ENCODE measurements at places on chromosomes 1 and 21.

DNA sequence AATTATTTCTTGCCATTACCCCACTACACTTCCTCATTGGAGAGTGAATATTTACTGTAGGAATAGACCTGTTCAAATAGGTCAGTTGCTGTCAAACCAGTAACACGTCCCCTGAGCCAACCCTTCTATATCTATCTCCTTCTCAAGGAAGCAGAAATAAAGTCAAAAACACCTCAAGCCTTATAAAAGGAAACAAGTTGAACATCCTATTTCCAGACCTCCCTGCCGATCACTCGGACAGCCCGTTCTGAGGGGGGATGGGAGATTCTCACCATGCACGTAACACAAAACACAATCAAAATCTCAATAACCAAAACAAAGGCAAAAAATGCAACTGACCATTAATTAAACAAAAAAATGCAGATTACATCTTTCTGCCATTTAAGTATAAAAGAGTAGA, 121.5 kb upstream of the KRTAP19-8 start:
- no peak for DNase-seq

GRCh38 chr1:199155166-199156019, 516.6 kb downstream of the PTPRC start:
- DNase-seq, result no peak

DNA sequence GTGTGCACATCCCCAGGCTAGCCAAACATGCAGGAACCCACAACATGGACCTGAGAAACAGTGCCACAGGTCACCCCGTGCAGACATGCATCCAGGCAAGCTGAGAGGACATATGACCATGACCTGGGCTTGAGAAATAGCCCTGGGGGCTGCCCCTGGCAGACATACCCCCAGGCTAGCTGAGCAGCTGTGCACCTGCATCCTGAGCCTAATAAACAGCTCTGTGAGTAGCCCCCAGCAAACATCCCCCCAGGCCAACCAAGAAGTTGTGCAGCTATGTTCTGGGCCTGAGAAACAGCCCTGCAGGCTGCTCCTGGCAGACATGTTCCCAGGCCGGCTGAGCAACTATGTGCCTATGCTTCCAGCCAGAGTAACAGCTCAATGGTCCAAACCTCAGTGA, 14.5 kb downstream of the OLFML3 start:
- DNase-seq, result no peak

DNA sequence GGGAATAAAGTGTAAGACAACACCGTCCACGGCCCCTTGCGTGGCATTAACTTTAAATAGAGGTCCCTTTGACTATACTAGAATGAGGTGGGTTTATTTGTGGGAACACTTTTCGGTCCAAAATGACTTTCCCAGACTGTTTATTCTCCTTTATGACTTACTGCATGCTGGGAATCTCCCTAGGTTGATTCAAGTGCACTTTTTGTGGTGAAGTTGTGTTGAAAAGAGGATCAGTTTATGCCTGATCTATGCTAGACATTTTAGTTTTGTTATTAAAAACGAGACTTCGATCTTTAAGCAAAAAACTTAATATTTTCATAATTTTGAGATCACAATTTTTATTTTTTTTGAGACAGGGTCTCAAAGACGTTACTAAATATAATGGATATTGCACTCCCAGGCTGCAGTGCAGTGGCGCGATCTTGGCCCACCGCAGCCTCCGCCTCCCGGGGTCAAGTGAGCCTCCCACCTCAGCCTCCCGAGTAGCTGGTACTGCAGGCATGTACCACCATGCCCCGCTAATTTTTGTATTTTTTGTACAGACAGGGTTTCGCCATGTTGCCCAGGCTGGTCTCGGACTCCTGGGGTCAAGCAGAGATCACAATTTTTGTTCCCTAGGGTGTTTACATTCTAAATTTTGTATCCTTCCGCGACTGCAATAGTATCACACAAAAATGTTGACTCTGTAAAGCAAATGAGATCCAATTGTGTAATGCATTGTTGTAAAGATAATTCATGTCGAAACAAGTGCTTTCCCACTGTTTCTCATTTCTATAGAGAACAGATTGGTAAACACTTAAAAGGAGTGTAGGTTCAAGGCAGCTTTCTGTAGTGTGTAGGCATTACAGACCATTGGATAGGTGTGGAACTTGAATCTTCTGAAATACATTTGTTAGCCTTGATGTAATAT, 1.6 kb downstream of the CDC42 start:
- DNase-seq, result no peak

GRCh38 chr1:115877511-115877910, 36.6 kb upstream of the NHLH2 start:
- no peak for DNase-seq

DNA sequence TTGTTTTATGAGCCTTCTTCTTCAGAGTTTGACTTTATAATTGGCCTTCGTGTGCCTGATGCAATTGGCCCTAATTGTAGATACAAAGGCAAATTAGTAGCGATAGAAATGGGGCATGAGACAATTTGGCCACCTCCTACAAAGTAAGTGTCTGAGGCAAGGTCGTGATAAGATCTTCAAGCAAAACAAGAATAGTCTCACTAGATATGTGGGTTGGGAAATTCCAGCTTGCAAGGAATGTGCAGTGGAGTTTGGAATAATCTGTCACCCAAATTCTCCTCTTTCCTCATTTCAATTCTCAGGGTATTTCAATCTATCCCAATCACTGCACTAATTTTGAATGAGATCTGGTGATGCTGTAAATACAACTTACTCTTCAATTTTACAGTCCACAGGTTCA, 11.4 kb upstream of the TSNAX start:
- no peak for DNase-seq

DNA sequence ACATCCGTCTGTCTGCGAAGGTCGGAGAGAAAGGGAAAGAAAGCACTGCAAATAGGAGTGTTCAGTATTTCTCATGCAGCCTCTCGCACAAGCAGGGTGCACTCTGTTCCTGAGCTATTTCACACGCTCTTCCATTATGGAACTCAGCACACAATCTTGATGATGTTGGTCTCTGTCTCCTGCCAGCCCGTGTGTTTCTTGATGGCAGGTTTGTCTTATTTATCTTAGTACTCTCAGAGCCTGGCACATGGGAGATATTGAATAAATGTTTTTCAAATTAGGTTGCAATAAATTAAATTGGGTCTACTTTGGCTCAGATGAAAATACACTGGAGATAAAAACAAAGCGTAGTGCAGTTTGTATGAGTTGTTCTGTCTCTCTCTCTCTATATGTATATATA, 134.9 kb upstream of the ETS2 start:
- DNase-seq, result no peak

DNA sequence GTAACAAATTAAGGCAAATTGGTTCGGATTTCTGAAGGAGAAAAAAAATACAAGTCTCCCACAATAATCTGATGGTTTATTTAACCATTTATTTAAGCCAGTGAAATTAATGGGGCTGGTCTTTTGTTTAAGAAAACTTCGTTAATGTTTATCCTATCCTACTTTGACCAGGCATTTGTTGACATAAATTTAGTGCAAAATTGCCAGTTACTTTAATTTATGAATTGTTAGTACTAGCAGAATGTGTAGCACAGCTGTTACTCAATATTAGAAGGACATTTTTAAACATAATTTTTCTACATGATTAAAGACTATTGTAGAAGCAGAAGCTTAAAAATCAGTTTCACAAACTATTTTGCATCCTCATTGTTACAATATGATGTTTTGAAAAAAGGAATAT, 687.6 kb upstream of the PTBP2 start:
- no peak for DNase-seq

All from stimulated activated CD4-positive, alpha-beta T cell treated with anti-CD3 and anti-CD28 coated beads, TNF-alpha, amount 100 ng/mL, for 48 hours (primary cell).